ENCODE measurements at places on chromosomes 2 and 18.

DNA sequence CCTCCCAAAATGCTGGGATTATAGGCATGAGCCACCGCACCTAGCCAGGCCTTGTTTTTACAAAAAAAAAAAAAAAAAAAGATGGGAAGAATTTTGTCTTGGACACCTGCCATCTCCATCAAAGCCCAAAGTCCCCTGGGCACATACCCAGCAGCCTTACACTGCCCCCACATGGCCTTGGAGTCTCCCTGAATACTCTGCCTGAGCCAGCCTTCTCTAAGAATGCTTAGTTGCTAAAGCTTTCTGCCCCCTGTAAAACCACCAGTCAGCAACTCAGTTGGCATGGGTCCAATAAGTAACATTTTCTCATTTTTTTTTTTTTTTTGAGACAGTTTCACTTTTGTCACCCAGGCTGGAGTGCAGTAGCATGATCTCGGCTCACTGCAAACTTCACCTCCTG, 40.6 kb downstream of the SPC25 start:
- peak; percentile 35 for DNase-seq

DNA sequence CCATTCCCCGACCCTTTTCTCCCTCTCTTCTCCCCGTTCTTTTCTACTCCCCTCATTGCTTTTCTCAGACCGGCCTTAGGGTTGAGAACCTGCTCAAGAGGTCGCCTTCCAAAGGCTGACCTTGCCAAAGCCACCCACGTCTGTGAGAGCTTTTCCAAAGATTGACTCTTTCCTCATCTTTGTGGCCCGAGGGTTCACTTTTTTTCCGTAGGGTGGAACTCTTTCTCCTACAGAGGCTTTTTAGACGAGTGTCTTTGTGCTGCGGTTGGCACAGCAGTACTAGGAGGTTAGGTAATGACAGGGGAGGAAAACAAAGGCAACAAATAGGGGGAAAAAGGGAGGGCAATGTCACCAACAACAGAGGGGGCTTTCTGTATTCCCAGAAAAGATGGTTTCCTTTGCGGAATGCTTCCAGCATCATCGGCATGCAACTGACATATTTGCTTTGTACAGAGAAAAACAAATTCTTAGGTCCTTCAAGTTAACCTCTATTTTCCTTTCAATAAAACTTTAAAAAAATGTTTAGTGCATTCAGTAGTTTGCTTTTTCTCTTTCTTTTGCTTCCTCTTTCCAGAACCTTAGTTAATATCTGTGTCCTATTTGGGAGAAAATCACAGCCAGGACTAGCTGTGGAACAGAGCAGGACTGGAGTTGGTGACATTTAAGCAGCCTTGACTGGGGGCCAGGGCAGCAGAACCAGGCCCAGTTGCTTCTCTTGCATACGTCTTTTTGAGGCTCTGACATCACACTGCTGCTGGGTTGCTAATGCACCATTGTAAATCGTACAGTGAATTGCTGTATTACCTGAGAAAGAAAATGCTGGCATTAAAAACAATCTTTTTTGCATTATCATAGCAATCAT, 188.1 kb upstream of the FANCL start:
- DNase-seq = no peak

DNA sequence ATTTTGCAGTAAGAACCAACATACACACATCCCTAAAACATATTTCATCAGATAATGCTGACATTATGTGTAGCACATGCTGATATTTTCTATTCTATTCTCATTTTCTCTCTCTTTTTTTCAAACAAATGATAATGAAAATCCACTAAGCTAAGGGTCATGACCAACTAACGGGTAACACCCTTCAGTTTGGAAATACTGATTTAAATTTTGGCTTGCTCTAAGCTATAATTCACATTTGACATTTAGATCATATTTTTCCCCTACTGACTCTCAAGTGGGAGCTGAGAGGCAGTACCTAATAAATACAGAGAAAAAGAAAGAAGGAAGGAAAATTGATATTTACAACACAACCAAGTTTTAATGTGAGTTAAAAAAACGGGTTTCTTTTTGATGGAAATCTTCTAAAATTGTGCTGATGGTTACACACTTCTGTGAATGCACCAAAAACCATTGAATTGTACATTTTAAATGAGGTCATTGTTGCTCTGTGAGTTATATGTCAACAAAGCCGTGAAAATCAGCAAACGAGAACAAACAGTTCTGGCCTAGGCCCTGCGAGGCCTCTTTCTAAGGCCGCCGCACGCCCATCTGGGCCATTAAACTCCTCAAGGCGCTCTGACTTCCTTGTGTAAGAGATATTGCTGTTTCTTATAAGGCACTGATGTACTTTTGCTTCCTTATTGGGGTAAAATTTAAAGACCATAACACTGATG, 124.2 kb downstream of the GALR1 start:
- DNase-seq = no peak

GRCh38 chr2:204187229-204188083, 250.9 kb downstream of the ICOS start:
- DNase-seq = no peak

- peak; percentile 48 for DNase-seq
These were observed 117.6 kb downstream of the FAM124B start for GRCh38 chr2:224284134-224284946.

DNA sequence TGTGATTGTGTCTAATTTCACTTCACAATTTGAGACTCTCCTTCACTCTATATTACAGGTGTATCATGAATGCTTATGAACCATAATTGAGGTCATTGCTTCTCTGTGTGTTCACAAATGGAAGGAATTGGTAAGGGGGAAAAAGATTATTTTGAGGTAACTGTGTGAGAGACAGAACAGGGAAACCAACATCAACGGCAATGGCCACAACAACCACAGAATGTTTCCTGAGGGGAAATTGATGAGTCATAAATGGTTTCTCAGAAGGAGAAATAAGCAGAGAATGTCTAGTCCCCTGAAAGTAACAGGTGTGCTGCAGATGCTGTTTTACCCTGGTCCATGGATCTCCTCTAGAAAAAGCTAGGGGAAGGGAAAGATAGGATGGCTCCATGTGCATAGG, 361.2 kb upstream of the GALNT5 start:
- peak; percentile 28 for DNase-seq
